Esophagus squamous epithelium (tissue), 5 donors: ENCODE measurements at places on chromosomes 5 and 9.

GRCh38 chr5:111755942-111756381, 1.0 kb downstream of the NREP start:
- DNase-seq: no peak

DNA sequence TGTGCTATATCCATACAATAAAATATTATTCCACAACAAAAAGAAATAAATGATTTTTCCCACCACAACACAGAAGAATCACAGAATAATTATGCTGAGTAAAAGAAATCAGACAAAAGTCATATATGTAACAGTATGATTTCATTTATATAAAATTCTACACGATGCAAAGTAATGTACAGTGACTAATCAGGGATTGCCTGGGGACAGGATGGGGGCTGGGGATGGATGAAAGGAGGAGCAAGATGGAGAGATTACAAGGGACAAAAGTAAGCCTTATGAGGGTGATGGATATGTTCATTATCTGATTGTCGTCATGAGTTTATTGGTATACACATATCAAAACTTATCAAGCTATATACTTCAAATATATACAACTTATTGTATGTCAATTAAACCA, 154.0 kb downstream of the FBN2 start:
- DNase-seq: no peak

DNA sequence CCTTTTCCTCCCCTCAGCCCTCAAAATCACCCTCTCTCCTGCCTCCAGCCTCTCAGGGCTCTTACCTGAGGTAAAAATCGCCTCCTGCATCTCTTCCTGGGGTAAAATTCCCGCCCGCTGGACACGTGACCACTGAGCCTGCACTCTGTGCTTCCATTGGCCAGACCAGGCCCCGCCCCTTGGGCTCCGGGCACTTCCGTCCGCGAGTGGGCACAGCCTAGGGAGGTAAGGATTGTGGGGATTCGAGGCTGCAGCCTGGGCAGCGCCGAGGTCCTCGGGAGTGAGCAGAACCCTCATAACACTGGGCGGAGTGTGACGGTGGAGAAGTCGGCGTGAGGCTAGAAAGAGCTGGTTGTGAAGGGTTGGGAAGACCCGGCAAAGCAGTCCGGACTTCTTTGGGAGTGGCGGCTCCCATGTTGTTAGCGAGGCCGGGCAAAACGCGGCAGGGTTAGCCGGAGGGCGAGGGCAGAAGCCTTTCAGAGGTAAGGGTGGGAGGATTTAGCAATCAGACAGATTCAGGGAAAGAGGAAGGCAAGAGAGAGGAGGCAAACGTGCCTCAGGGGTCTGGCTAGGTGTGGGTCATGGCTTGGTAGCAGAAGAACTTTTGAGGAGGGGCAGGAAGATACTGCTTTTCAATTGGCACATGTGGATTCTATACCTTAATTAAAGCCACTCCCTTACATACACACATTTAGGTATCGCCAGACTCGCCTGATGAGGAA, at the start of gene SHOC1:
SHOC1 (minus strand) TSS at position 103 of the 722 bp plus-strand sequence. CDS start 3,519 bp downstream, outside the sequence.
- DNase-seq: no peak

GRCh38 chr5:137714946-137715345, 20.9 kb downstream of the KLHL3 start:
- DNase-seq: no peak

- DNase-seq: no peak
Measured at GRCh38 chr5:115414406-115415142, 118.1 kb upstream of the CCDC112 start.
